ENCODE measurements at places on chromosomes 12 and 14. TPM values are rescaled to one million over a fixed set of nuclear protein-coding genes. Genes with fewer than 3 reads are reported as not detected.

DNA sequence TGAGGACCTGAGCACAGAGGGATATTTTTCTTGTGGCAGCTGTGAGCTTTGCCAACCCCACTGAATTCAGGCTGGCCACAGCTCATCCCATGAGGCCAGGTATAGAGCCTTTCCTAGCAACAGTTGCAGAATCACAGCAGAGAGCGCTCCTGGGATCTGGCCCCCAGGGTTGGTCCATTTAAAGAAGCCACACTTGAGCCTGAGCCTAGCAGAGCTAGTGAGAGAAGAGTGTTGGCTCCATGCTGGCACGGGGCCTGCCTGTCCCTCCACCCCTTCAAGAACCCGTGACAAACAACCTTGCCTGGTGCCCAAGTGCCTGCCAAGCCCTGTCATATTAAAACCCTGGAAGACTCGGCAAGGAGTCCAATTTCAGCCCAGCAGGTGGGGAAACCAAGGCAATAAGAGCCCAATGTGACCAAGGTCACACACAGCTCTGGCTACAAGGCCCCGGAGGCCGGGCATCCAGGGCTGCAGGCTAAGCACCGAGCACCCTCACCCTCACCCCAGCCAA lies 91.6 kb downstream of the LRRC74A start:
- peaks cover 40% of the 10 kb centered on the region for H3K4me1 ChIP-seq
- H3K27ac ChIP-seq = no peak overlapping the region
- H3K4me3 ChIP-seq = no peak overlapping the region
- no peak for DNase-seq

The SNRPF gene
- 37.0 TPM for total RNA-seq

DNA sequence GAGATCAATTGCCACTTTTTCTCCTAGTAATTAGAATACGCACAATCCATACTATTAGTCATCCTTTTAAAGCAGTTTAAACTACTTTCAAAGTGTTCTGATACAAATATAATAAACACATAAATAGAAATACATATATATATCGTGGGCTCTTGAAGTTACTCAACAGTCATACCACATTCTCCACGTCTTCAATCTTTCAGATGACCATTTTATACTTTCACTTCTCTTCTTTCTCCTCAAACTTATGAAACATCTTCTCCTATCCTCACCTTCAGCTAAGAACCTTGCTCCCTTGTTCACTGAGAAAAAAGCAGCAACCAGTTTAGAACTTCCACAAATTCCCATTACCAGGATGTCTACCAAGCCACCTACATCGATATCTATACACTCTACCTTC lies 19.2 kb downstream of the CEP290 start:
- DNase-seq = no peak
- H3K36me3 ChIP-seq = peaks cover 8% of the 10 kb centered on the region
- no peak overlapping the region for H3K4me3 ChIP-seq
- H3K4me1 ChIP-seq = no peaks in the 10 kb centered on the region

GRCh38 chr14:24339284-24340151 lies at the start of gene RIPK3:
RIPK3 (minus strand) TSS chr14:24339991; CDS start chr14:24339826, 165 bp downstream.
- H3K4me1 ChIP-seq = peaks cover 8% of the 10 kb centered on the region
- peak within 1 kb of the TSS; percentile 43 for H3K4me3 ChIP-seq
- H3K27me3 ChIP-seq = peaks cover 100% of the 10 kb centered on the region
- H3K36me3 ChIP-seq = no peaks in the 10 kb centered on the region
- no peak within 1 kb of the TSS for H3K27ac ChIP-seq
- DNase-seq = peak; percentile 60

DNA sequence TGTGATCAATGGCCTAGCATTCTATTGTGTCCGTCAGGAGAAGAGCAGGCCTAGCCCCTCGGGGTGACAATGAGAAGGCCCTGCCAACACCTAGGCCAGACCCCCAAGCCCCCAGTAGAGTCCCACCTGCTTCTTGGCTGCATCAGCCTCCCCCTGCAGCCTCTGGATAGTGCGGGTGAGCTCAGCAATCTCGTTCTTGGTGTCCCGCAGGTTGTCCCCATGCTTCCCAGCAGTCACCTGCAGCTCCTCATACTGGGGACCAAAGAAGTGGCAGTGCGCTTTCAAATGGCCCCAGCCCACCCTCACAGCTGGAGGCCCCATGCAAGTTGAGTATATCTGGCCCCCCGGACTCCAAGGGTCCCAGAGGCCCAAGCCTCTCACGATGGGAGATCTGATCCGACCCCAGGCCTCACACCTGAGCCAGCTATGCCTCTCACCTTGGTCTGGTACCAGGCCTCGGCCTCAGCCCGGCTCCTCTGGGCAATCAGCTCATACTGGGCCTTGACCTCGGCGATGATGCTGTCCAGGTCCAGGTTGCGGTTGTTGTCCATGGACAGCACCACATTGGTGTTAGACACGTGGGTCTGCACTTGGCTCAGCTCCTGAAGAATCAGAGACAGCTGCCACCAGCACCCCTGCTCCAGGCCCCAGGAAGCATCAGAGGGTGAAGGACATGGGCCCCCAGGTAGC lies 10.0 kb upstream of the KRT4 start:
- no peak overlapping the region for H3K4me3 ChIP-seq
- H3K27me3 ChIP-seq = no peaks in the 10 kb centered on the region
- H3K4me1 ChIP-seq = peaks cover 24% of the 10 kb centered on the region
- no peaks in the 10 kb centered on the region for H3K36me3 ChIP-seq
- H3K27ac ChIP-seq = no peak overlapping the region

DNA sequence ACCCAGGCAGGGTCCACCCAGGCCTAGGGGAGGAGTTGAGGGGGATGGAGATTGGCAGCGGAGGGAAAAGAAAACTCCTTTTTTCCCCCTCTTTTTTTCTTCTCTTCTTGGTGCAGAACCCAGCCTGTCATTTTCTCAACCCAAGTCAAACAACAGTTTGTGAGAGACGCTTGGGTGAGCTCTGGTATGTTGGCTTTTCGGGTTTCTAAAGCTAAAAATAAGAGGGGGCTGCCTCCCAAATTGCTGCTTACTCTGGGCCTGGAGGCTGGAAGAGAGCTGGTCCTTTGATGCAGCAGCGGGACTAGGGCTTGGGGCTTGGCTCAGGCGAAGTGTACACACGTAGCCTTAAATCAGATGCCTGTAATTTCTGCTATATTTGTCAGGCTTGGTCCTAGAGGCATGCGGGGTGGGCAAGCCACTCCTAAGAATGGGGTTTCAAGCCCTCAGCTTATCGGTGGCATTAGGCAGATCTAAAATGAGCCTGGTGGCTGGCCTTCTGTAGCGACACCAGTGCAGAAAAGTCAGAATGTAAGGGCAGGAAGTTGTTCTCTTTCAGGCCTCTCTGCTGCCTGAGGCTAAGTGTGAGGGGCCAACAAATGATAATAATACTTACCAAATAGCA lies 816 bp upstream of the SLC8A3 start:
- peaks cover 71% of the 10 kb centered on the region for H3K27me3 ChIP-seq
- peak; percentile 23 for DNase-seq
- no peaks in the 10 kb centered on the region for H3K36me3 ChIP-seq
- peak overlapping the region; percentile 76 for H3K4me3 ChIP-seq
- H3K4me1 ChIP-seq = peaks cover 22% of the 10 kb centered on the region
- no peak overlapping the region for H3K27ac ChIP-seq

GRCh38 chr12:99367181-99367580 lies 280.4 kb upstream of the GARIN6 start:
- no peak overlapping the region for H3K27ac ChIP-seq
- no peaks in the 10 kb centered on the region for H3K4me1 ChIP-seq
- no peak overlapping the region for H3K4me3 ChIP-seq
- H3K36me3 ChIP-seq = no peaks in the 10 kb centered on the region
- no peak for DNase-seq

The ALDH1L2 gene
- 0.13 TPM for total RNA-seq

- no peak overlapping the region for H3K27ac ChIP-seq
- no peak overlapping the region for H3K4me3 ChIP-seq
- H3K36me3 ChIP-seq = no peaks in the 10 kb centered on the region
- no peaks in the 10 kb centered on the region for H3K27me3 ChIP-seq
- peaks cover 5% of the 10 kb centered on the region for H3K4me1 ChIP-seq
- peak; percentile 63 for DNase-seq
Measured at GRCh38 chr14:59055439-59056045, 132.9 kb upstream of the DAAM1 start.

The YAF2 gene
- 13.7 TPM for total RNA-seq

DNA sequence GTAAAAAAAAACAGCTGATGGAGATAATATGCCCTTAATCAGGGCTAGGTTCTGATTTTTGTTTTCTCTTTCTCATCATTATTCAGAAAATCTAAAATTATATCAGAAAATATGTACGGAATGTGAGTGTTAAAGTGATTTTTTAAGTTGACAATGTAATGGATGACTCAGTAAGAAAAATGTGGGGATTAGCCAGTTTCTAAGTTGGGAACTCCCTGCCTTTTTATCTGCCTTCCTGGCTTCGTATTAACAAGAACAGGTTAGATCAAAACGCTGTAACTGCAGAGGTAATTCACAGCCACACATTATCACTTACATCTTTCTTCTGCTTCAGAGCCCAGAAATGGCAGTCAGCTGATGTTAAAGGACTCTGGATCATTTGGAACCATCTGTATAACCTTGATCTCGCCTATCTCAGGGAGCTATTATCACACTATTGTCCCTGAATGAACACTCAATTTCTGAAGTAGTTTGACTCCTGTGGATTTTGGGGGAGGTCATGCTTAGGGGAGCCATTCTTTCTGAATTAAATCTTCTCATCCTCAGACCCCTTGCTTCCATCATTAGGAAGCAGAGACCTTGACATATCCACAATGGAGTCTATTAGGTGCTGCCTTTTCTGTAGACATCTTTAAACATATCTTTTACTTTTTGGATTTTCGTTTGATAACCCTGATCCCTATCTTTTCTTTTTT lies 135.7 kb upstream of the SLC16A7 start:
- no peaks in the 10 kb centered on the region for H3K4me1 ChIP-seq
- H3K27ac ChIP-seq = no peak overlapping the region
- H3K4me3 ChIP-seq = no peak overlapping the region
- DNase-seq = no peak
- H3K36me3 ChIP-seq = no peaks in the 10 kb centered on the region

The FLVCR2 gene
- total RNA-seq = 2.8 TPM

GRCh38 chr14:22333422-22334274 lies 255.4 kb downstream of the DAD1 start:
- no peak overlapping the region for H3K27ac ChIP-seq
- no peaks in the 10 kb centered on the region for H3K27me3 ChIP-seq
- peaks cover 8% of the 10 kb centered on the region for H3K4me1 ChIP-seq
- peak; percentile 6 for DNase-seq

- no peak overlapping the region for H3K4me3 ChIP-seq
- H3K4me1 ChIP-seq = no peaks in the 10 kb centered on the region
- H3K36me3 ChIP-seq = no peaks in the 10 kb centered on the region
- H3K27me3 ChIP-seq = no peaks in the 10 kb centered on the region
- no peak for DNase-seq
- no peak overlapping the region for H3K27ac ChIP-seq
Measured at GRCh38 chr14:34043627-34044372, 92.9 kb upstream of the EGLN3 start.

The C14orf180 gene
- not detected for total RNA-seq

- H3K4me1 ChIP-seq = no peaks in the 10 kb centered on the region
- H3K4me3 ChIP-seq = no peak overlapping the region
- H3K27me3 ChIP-seq = no peaks in the 10 kb centered on the region
- no peak overlapping the region for H3K27ac ChIP-seq
- peaks cover 7% of the 10 kb centered on the region for H3K36me3 ChIP-seq
- no peak for DNase-seq
Measured at GRCh38 chr14:81178063-81178462, 42.7 kb downstream of the GTF2A1 start.

The TAS2R46 gene
- 1.9 TPM for total RNA-seq

DNA sequence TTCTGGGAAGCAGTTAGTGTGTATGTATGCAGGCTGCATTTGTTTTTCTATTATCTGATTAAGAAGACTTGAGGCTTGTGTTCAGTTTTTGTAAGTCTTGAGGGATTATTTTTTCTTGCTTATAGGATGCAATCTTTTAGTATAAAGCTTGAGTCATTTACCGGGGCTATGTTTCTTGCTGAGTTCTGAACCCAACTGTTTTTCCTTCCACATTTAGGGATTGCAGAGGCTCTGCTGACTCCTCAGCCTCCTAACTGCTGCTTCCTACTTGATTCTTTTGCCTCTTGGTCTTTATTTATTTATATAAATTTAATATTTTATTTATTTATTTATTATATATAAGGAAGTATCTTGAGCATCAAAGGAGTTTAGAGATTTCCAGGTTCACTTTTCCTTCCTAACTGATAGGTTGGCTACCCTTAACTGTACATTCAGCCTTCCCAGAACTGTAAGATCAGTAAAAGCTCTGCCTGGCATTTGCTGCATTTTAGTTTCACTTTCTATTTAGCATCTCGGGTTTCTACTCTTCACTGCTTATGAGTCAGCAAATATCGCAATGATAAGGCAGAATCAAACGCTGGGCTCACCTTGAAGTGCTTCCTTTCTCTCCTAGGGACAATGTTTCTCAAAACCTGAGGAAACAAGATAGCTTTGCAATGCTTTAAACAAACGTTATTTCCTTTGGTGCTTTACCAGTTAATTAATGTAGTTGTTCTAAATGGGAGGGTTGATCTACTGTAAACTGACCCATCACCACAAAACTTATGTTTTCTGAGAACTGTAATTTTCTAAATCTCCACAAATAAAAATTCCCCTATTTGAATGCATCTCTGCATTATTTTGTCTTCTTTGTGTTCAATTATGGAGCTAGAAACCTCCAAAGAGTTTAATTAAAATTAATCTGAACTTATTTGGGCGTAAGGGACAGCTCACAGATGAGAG lies 1183.7 kb upstream of the TMEM132C start:
- no peaks in the 10 kb centered on the region for H3K36me3 ChIP-seq
- peak; percentile 9 for DNase-seq
- H3K4me1 ChIP-seq = peaks cover 8% of the 10 kb centered on the region
- H3K4me3 ChIP-seq = no peak overlapping the region

- no peak overlapping the region for H3K27ac ChIP-seq
- no peak for DNase-seq
- H3K36me3 ChIP-seq = no peaks in the 10 kb centered on the region
- no peak overlapping the region for H3K4me3 ChIP-seq
- peaks cover 7% of the 10 kb centered on the region for H3K4me1 ChIP-seq
Measured at GRCh38 chr14:99734406-99735051, 50.4 kb downstream of the CYP46A1 start.

DNA sequence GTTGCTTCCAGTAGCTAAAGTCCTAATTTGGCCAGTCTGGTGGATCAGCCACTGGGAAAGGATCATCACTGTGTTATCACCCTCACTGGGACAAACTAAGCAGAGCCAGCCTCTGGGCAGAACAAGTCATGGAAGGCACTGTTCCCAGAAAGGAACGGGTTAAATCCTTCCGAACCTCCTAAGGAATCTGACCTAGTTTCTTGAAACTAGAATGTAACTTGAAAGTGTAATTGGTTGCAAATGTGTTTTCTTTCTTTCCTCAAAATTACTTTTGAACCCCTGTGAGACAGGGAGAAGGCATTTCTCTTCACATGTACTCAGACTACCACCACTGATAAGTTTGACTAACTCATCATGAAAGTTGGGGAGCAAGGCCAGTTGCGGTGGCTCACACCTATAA lies 18.7 kb upstream of the KICS2 start:
- H3K4me3 ChIP-seq = no peak overlapping the region
- no peak for DNase-seq
- no peak overlapping the region for H3K27ac ChIP-seq
- no peaks in the 10 kb centered on the region for H3K4me1 ChIP-seq

- peaks cover 28% of the 10 kb centered on the region for H3K27me3 ChIP-seq
- H3K27ac ChIP-seq = no peak overlapping the region
- H3K4me3 ChIP-seq = no peak overlapping the region
- no peak for DNase-seq
Measured at GRCh38 chr14:92520102-92521057, 6.8 kb downstream of the RIN3 start.

Measured in neural progenitor cell (in vitro differentiated cells).